ENCODE measurements at places on chromosomes 12 and 14.
A peak's percentile ranks its signal among the peaks of the same experiment; 100 is the strongest.

DNA sequence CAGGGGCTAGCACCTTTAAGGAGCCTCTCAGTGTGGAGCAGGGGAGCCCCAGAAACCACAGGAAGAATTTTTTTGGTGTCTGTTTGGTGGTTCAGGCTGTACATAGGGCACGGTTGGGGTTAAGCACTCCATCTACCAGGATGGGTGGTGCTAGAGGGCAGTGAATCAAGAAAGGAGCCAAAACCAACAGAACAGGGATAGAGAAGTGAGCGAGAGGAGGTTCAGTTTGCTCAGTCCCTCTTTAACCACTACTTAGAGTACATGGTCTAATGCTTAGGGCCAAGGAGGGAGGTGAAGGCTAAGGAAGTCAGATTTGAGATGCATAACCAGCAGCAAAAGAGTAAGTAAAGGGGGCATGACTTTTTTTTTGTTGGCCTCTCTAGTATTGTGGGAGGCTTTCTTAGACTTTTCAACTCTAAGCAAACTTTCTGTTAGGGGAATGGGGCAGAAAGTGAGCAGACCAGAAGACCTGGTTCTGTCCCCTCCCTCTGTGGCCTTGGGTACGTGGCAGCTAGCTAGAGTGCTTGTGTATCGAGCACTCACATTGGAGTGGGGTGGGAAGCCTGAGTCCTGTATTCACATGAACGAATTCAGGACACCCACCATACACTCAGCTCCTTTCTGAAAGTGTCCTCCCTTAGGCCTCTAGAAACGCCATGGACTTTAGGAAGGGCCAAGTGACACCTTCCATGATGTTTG, 6.6 kb upstream of the NPFF start:
- no peak for DNase-seq

DNA sequence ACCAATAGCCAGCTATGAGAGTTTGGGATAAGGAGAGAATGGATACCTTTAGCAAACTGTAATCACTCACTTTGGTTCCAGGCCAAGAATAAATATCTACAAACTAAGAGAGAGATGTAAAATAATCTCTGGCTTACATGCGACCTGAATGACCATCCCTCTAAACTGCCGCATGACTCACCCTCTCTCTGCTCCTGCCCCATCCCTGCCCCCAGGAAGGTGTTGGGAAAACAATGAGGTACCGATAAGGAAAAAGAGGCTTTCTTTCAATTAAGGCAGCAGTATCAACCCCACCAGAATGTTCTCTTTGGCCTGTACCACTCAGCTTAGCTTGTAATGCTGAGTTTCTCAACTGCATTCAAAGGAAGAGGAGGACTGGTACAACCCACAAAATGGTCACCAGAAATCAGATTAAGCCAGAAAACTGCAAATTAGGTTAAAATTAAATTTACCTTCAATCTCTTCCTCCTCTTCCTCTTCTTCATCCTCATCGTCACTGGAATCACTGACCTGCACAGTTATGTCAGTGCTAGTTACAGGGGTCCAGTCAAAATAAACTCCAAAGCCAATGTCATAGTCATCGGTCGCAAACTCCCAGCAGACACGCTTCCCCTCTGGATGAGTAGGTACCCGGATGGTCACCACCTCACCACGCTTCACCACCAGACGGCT, 22.0 kb downstream of the GSTZ1 start:
- no peak for DNase-seq

- no peak for DNase-seq
Measured at GRCh38 chr14:54127526-54127925, 170.9 kb upstream of the BMP4 start.

DNA sequence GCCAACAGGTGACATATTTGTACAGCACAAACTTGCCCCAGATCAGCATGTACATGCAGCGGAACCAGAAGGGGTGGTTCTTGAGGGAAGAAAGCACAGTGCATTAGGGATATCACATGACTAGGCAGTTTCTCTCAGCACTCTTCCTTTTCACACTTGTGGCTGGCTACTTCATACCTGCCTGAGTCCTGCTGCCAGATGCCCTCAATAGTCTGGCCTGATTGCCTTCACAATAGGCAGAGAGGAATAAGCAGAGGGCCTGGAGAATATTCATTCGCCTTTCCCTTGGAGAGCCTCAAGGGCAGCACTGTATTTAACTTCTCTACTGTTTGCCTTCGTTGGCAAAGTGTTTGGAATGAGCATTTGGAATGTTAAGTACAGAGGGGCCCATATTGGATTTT, 7.9 kb downstream of the EMG1 start:
- no peak for DNase-seq

DNA sequence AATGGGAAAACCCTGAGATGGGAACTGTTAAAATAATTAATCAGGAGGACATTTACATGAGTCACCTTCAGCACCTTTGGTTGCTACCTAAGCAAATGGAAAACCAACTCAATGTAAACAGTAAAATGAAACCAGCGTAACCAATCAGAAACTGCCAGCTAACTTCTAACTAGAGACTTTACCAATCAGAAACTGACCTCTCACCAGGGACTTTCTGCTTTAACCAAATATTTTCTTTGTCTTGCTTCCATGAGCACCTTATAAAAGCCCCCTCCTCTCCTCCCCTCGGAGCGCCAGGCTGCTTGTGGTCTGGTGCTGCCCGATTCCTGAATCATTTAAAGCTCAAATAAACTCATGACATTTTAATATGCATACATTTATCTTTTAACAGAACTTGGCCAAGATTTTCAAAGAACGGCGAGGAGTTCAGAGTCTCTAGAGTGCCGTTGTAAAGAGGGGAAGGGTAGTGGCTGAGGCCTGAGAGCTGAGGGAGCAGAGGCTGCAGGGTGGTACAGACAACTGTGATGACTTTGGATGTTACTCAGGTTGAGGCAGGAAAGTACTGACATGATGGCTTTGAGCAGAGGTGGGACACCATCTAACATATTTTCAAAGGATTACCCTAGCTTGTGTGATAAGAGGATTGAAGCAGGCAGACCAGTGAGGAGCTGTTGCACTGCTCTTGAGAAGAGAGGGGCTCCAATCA, 183.6 kb downstream of the CRADD start:
- peak; percentile 30 for DNase-seq

All from NCI-H146 (cell line).